ENCODE measurements at places on chromosomes 5 and 9. TPM values are rescaled to one million over a fixed set of nuclear protein-coding genes. Genes with fewer than 3 reads are reported as not detected.

- DNase-seq = no peak
Observed at GRCh38 chr5:55535199-55535905, 588 bp upstream of the PLPP1 start.

DNA sequence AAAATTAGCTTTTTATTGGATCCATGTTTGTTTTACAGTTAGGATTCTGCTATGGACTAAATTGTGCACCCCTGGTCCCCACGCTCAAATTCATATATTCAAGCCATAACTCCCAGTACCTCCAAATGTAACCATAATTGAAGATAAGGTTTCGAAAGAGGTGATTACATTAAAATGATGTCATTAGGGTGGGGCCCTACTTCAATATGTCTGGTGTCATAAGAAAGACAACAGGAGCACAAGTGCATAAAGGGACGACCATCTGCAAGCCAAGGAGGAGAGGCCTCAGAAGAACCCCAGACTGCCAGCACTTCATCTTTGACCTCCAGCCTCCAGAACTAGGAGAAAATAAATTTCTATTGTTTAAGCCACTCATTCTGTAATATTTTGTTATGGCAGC is 7.4 kb upstream of the HNRNPA0 start:
- DNase-seq = no peak

DNA sequence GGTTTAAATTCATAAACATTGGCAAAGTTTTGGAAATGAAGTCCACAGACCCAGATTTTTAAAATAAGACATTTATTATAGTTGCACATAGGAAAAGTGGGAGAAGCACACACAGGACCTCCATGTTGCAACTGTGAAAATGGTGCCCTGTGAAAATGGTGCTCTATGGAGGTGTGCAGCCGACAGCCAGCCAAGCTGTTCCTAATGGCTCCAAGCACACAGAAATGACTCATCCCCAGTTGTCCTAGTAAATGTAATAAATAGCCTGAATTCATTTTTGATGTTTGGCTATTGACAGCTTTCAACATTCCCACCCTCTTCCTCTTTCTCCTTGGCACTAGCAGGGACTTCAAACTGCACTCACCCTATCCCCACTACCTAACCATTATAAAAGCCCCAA is 590.9 kb downstream of the CAAP1 start:
- DNase-seq = no peak

- no peak for DNase-seq
Observed at GRCh38 chr9:2059274-2059929, 44.3 kb downstream of the SMARCA2 start.

TMC1 gene
- 0.49 TPM for total RNA-seq

GFI1B gene
- total RNA-seq = 0.13 TPM

CAVIN4 gene
- total RNA-seq = 182 TPM

- DNase-seq = no peak
Observed at GRCh38 chr5:149801307-149801990, 71.3 kb downstream of the PPARGC1B start.

GRCh38 chr9:100108559-100108958 is 9.5 kb downstream of the INVS start:
- DNase-seq = peak; percentile 84

Measured in muscle of leg (tissue), 16 donors.